ENCODE measurements at places on chromosomes 6 and 20.
A peak's percentile ranks its signal among the peaks of the same experiment; 100 is the strongest.

DNA sequence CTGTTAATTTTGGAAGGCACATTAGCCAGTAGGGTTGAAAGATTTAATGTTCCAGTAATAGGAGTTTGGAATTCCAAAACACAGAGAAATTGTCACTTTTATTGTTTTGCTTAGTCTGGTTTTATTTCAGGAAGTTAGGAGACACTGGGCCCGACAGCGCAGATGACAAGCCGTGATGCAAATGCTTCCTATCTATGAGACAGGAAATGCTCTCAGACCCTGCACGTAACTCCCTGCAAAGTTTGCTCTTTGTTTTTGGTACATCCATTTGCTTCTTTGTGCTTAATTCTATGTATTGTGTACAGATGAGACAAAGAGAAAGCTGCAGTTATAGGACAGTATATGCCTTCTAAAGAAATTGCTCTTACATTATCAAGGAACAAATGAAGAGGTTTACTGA is 201.6 kb upstream of the SGK1 start:
- DNase-seq, result no peak

DNA sequence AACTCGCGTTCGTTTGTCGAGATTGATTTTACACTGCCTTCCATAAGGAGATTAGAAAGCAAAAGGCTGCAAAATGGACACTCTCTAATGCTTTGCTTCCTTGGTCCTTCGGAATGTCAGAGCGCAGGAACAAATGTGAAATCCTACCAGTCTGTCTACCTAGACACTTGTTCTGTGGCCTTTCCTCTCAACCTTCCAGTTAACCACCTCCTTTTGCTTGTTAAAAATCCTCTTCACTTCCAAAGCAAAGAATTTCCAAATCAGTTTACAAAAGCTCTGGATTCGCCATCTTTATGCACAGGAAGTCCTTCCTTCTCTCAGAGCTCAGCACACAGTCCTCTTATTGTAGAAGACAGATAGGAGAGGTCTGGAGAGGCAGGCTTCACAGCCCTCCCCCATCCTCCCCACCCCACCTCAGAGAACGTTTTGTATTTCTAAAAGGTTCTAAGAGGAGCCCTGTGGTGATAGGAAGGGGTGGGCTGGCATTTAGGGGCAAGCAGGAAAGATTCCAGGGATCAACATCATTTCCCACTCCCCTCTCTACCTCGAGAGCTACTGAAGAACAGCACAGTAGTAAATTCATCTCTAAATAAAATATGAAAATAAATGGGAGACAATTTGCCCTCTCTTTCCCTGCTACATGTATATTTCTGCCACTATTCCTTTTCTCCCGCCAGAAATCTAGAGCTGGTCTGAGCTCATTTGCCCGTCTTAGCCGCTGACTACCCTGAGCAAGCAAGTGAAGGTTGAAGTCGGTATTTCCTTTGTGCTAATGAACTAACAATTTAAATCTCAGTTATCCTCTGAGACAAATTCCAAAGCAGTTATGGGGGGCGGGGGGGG is 18.9 kb downstream of the TFAP2A start:
- DNase-seq, result no peak

GRCh38 chr6:161417717-161418462 is 144.0 kb upstream of the AGPAT4 start:
- no peak for DNase-seq

DNA sequence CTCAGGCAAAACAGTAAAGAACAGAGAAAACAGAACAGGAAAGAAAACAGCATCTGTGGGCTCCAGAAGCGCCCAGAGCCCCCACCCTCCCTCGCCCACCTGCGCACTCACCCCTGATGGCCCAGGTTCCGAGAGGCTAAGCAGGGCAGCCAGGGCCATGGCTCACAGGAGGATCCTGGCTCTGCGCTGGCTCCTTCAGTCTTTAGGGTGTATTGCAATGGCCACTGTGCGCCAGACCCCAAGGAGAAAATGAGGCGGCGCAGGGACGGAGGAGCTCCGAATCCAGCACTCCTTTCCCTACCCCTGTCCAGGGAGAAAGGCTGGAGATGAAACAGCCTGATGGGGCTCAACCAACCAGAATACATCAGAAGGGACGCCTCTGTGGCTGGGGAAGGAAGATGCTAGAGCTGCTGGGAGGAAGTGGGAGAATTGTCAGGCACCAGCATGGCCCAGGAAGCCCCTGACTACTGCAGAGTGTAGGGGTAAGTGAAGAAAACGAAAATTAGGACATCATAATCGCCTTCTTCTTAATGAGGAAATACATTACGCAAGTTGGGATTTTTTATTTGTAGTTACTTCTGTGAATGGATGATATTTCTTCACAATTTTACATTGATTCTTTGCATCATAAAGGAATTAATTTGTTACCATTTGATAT is 49.0 kb downstream of the COL11A2 start:
- DNase-seq, result no peak

- DNase-seq, result no peak
Measured at GRCh38 chr6:137342607-137343190, 123.5 kb upstream of the IFNGR1 start.

DNA sequence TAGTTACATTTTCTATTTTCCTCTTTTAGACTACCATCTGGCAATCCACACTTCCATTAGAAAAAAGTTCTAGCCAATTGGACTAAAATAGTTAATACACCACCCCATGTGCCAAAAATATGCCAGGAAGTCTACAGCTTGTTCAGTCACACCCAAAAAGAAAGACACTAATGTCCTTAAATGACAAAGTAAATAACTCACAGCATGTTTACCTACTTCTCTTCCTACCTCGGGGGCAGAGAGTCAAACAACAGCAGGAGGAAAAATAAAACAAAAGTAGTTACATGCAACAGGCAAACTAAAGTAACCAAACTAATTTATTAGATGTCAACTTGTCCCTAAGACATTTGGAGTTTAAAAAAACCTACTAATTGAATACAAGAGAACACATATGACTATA is 57.0 kb downstream of the UBE3D start:
- DNase-seq, result no peak

GRCh38 chr20:45138561-45139300 is 14.5 kb upstream of the WFDC12 start:
- DNase-seq, result peak; percentile 2

DNA sequence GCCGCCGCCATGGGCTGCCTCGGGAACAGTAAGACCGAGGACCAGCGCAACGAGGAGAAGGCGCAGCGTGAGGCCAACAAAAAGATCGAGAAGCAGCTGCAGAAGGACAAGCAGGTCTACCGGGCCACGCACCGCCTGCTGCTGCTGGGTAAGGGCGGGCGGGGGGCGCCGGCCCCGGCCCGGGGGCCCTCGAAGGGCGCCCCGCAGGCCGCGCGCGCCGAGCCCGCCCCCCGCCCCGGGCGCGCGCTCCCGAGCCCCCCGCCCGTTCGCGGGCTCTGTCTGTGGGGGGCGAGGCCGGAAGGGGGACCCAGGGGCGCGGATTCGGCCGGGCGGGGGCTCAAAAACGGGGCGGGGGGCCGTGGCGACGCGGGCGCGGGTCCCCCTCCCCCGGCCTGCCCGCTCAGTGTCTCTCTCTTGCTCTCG is 39.2 kb downstream of the GNAS start:
- DNase-seq, result no peak

GRCh38 chr6:5184218-5184617 is 76.5 kb downstream of the LYRM4 start:
- DNase-seq, result no peak

DNA sequence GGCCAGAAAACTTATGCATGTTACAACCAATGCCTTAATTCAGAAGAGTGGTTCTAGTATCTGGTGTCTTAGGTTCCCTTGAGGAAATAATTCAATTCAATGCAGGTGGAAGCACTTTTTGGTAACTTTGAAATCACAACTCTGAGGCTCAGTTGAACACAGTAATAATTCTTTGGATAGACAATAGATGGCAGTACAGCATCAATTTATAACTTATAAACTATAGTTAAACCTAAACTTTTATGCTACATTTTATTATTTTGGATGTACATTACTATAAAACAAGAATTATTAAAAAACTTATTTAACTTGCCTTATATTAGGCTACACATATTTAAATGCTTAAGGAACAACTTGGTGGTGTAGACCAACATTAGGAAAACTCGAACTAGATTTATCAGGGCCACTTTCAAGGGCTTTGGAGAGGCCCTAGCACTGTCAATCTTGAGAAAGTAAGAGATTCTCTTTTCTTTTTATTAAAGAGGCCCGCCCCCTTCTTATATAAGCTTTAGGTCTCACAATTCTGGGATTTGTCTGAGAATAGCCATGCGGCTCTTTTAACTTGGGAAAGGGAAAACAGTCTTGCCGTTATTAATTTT is 85.9 kb downstream of the CRYBG1 start:
- no peak for DNase-seq

GRCh38 chr6:125245523-125246264 is 56.1 kb downstream of the HDDC2 start:
- DNase-seq, result no peak

DNA sequence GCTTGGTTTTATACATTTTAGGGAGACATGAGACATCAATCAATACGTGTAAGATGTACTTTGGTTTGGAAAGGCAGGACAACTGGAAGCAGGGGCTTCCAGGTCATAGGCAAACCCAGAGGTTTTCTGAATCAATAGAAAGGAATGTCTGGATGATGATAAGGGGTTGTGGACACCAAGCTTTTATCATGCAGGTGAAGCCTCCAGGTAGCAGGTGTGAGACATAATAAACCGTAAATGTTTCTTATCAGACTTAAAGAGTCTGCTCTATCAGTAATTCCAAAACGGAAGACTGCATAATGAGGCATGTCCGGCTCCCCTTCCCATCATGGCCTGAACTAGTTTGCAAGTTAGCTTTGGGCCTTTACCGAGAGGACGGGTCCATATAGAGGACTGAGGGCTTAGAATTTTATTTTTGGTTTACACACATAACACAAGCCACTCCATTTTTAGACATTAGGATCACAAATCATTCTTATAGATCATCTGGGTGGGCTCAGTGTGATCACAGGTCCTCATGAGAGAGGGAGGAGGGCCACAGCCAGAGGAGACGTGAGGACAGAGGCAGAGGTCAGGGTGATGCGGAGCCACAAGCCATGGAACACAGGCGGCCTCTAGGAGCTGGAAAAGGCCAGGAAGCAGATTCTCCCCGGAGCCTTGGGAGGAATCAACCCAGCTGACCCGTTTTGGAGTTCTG is 10.7 kb upstream of the SERPINB9 start:
- no peak for DNase-seq

- DNase-seq, result no peak
Measured at GRCh38 chr6:126664271-126664670, 324.4 kb downstream of the CENPW start.

DNA sequence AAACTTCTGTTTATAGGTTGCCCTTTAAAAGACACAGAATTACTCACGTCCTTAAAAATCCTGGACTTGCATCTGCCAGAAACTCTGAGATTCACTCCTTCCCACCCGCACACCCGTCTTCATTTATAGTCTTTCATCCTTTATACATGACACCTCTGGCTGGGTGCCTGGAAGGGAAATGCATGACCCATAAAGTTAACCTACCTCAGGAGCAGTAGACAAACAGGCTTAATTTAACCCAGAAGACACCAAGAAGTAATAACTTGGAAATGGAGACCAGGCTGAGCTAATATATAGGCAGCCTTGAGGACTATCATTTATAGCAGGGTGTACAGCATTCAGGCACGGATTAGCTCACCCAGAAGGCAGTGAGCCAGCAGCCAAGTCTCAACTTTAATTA is 429.0 kb upstream of the NRSN1 start:
- no peak for DNase-seq

DNA sequence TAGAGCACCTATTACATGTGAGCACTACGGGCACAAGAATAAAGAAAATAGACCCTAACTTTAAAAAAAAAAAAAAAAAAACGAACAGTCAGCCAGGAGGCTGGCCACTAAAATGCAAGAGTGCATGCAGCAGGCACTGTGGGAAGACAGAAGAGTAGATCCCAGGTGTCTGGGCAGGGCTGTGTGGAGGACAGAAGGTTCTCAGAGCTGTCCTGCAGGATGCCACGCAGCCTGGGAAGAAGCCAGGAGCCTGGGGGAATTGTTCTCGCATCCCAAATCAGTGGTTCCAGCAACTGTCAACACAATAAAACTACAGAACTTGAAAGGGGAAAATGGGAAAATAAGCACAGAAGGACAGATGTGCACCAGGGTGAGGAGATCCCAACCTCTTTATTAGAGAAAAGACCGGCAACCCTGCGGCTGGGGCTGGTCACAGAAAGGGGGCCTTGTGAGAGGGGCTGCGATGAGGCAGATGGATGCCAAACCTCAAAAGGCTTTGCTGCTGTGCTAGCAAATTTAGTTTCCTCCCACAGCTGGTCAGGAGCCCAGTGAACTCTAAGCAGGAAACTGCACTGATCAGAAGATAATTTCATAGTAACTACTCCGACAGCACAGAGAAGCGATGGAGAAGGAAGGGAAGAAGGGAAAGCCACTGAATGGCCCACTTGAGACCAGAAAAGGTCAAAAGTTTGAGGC is 30.9 kb downstream of the MAP3K5 start:
- no peak for DNase-seq

- DNase-seq, result no peak
Measured at GRCh38 chr6:69487688-69488087, 309.1 kb downstream of the LMBRD1 start.

- DNase-seq, result no peak
Measured at GRCh38 chr6:116210750-116211425, 43.0 kb downstream of the TSPYL4 start.

DNA sequence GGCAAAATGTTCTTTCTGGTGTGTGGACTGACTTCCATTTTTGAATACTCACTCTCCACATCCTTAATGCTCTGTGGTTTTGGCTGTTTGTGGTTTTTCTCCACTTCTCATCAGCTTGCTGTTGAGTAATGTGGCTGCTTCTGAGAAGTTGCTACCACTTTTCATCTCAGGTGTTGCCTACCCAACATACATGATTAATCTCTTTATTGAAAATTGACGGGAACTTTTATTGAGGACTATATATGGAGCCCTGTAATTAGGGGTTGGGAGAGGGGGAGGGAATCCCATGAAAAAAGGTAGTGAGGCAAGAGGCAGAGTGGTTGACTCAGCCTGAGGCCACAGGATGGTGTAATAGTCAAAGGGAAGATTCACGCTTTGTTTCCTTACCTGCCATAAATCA is 17.6 kb downstream of the IL22RA2 start:
- DNase-seq, result no peak

- DNase-seq, result no peak
Measured at GRCh38 chr6:21080221-21080620, 513.3 kb upstream of the SOX4 start.

GRCh38 chr6:41025966-41026530 is 13.0 kb downstream of the UNC5CL start:
- DNase-seq, result no peak

- no peak for DNase-seq
Measured at GRCh38 chr6:150741633-150742200, 123.8 kb upstream of the MTHFD1L start.

GRCh38 chr6:5997420-5997987 is 9.2 kb downstream of the NRN1 start:
- DNase-seq, result no peak

DNA sequence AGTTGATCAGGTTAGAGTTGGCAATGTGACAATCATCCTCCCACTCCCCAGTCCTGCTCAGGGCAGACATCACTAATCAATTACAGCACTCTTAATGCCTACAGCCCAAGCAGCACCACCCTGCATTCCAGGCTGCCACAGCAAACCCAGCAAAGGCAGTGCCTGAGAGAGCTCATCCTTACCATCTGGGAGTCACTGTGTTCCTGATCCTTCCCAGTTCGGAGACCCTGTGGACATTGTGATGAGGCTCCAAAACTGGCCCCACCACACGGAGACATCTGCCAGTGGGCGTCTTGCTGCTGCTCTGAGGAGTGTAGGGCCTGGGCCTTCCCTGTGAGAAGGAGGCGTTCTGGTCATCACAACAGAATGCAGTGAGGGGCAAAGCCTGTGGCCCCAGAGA is 216.5 kb upstream of the CST7 start:
- no peak for DNase-seq

All from stimulated activated CD8-positive, alpha-beta memory T cell treated with anti-CD3 and anti-CD28 coated beads, Interleukin-2, amount 100 ng/mL, for 1 hour (primary cell).